ENCODE measurements at places on chromosomes 7 and 10.

GRCh38 chr7:128351296-128352152 is 7.8 kb upstream of the RBM28 start:
- no peaks in the 10 kb centered on the region for H3K36me3 ChIP-seq
- peaks cover 33% of the 10 kb centered on the region for H3K4me1 ChIP-seq
- H3K4me3 ChIP-seq = peak overlapping the region; percentile 61
- H3K27me3 ChIP-seq = peaks cover 50% of the 10 kb centered on the region

- peaks cover 10% of the 10 kb centered on the region for H3K4me1 ChIP-seq
- no peak overlapping the region for H3K4me3 ChIP-seq
- no peaks in the 10 kb centered on the region for H3K36me3 ChIP-seq
- H3K27ac ChIP-seq = peak overlapping the region; percentile 79
- no peaks in the 10 kb centered on the region for H3K27me3 ChIP-seq
These were observed 115.8 kb downstream of the PLXDC2 start for GRCh38 chr10:19931894-19932590.

- H3K36me3 ChIP-seq = no peaks in the 10 kb centered on the region
- no peaks in the 10 kb centered on the region for H3K4me1 ChIP-seq
- no peak for DNase-seq
- no peak overlapping the region for H3K4me3 ChIP-seq
- H3K27me3 ChIP-seq = no peaks in the 10 kb centered on the region
- no peak overlapping the region for H3K27ac ChIP-seq
These were observed 1163.4 kb downstream of the CNTNAP2 start for GRCh38 chr7:147279964-147280374.

DNA sequence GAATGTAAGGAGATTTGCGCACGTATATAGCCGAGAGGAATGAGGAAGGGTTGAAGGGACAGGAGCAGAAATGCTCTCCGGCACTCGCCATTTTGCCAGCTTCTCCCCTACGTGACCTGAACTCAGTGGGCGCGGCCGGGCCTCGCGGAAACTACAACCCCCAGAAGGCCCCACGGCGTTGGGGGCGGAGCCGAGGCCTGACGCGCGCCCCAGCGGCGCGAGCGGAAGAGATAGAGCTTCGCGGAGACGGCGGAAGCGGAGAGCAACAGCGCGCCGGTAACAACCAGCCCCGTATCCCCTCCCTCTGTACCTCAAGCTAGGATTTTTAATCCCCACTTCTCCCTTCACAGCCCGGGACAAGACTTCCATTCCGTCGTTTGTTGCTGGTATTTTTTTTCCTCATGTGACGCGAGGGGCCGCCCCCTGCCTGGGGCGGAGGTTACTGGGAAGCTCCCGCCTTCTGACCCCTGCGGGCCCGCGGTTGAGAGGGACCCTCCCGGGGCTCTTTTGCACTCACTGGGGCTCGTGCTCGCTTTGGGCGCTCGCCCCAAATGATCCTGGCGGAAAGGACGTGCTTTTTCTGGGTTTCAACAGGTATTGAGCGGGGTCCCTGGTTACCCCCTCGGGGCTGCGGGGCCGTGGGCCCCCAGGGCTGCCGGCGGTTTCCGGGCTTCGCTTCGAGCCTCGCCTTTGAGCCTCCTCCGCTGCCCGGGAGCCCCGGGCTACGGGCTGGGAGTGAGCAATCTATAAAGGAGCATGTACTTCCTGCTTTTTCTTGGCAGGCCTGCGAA is at the start of gene R3HCC1L:
R3HCC1L (plus strand) TSS at position 227 of the 791 bp plus-strand sequence. CDS start 73,458 bp downstream, outside the sequence.
- no peaks in the 10 kb centered on the region for H3K36me3 ChIP-seq
- peak within 1 kb of the TSS; percentile 91 for H3K4me3 ChIP-seq
- peak; percentile 41 for DNase-seq
- H3K27ac ChIP-seq = peak within 1 kb of the TSS; percentile 94
- H3K4me1 ChIP-seq = peaks cover 7% of the 10 kb centered on the region

GRCh38 chr10:128686630-128687278 is 560.5 kb upstream of the MKI67 start:
- H3K4me3 ChIP-seq = no peak overlapping the region
- no peak for DNase-seq
- no peaks in the 10 kb centered on the region for H3K36me3 ChIP-seq
- H3K27ac ChIP-seq = no peak overlapping the region

- no peaks in the 10 kb centered on the region for H3K36me3 ChIP-seq
- H3K27me3 ChIP-seq = no peaks in the 10 kb centered on the region
- H3K4me1 ChIP-seq = peaks cover 11% of the 10 kb centered on the region
- no peak overlapping the region for H3K27ac ChIP-seq
- H3K4me3 ChIP-seq = peak overlapping the region; percentile 33
These were observed 93.9 kb upstream of the PDGFA start for GRCh38 chr7:613442-614140.

DNA sequence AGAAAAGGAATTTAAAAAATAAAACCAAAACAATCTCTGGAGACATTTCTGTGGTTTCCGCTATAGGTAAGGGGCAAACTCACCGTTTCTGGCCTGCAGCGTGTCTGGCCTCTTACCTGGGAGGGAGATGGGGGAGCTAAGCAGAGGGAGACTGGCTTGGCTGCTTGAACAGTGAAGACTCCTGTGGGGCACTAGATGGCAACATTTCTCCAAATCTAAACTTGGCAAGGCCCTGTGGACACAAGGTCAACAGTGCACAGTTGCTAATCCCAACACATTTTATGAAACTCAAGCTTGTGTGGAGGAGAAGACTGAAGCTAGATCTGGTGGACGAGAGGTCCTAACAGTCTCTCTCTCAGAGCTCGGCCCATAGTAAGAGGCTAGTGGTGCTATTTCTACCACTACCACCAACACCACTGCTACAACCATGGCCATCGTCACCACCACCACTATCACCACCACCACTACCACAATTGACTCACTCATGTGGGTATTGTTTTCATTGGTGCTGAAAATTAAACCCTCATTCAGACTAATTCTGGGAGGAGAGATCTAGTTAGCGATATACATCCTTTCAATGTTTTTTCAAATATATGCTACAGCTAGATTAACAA is 28.4 kb upstream of the CDHR3 start:
- peaks cover 3% of the 10 kb centered on the region for H3K4me1 ChIP-seq
- no peaks in the 10 kb centered on the region for H3K27me3 ChIP-seq
- H3K36me3 ChIP-seq = no peaks in the 10 kb centered on the region
- no peak overlapping the region for H3K4me3 ChIP-seq
- no peak for DNase-seq

- H3K4me1 ChIP-seq = no peaks in the 10 kb centered on the region
- H3K27me3 ChIP-seq = no peaks in the 10 kb centered on the region
- H3K4me3 ChIP-seq = no peak overlapping the region
- no peaks in the 10 kb centered on the region for H3K36me3 ChIP-seq
- no peak overlapping the region for H3K27ac ChIP-seq
- no peak for DNase-seq
These were observed 11.5 kb upstream of the HHEX start for GRCh38 chr10:92678206-92678605.

DNA sequence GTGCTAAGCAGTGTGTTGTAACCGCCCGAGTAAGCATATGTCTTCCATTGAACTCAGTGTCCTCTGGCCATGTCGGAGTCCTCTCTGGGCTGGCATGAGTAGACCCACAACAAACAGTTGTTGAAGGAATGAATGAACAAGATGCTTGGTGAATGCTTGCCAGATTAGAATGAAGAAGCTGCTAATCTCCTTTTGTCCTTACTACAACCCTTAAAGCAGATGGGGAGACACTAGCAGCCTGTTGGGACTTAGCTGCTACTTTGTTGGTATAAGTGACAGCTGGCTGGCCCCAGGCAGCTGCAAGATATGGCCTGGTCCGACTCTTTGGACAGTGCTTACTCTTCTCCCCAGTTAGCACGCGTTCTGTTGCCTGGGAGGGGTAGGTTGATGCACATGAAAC is 370.1 kb downstream of the RPS24 start:
- no peak overlapping the region for H3K27ac ChIP-seq
- H3K4me3 ChIP-seq = no peak overlapping the region
- DNase-seq = no peak
- H3K27me3 ChIP-seq = no peaks in the 10 kb centered on the region
- peaks cover 15% of the 10 kb centered on the region for H3K4me1 ChIP-seq

GRCh38 chr10:76428551-76429367 is 997.3 kb downstream of the LRMDA start:
- H3K4me3 ChIP-seq = no peak overlapping the region
- peaks cover 17% of the 10 kb centered on the region for H3K4me1 ChIP-seq
- no peaks in the 10 kb centered on the region for H3K27me3 ChIP-seq
- no peak for DNase-seq
- no peaks in the 10 kb centered on the region for H3K36me3 ChIP-seq
- no peak overlapping the region for H3K27ac ChIP-seq

- DNase-seq = no peak
- no peaks in the 10 kb centered on the region for H3K36me3 ChIP-seq
- peak overlapping the region; percentile 71 for H3K27ac ChIP-seq
- no peaks in the 10 kb centered on the region for H3K27me3 ChIP-seq
These were observed 39.3 kb downstream of the CALML3 start for GRCh38 chr10:5563991-5564536.

DNA sequence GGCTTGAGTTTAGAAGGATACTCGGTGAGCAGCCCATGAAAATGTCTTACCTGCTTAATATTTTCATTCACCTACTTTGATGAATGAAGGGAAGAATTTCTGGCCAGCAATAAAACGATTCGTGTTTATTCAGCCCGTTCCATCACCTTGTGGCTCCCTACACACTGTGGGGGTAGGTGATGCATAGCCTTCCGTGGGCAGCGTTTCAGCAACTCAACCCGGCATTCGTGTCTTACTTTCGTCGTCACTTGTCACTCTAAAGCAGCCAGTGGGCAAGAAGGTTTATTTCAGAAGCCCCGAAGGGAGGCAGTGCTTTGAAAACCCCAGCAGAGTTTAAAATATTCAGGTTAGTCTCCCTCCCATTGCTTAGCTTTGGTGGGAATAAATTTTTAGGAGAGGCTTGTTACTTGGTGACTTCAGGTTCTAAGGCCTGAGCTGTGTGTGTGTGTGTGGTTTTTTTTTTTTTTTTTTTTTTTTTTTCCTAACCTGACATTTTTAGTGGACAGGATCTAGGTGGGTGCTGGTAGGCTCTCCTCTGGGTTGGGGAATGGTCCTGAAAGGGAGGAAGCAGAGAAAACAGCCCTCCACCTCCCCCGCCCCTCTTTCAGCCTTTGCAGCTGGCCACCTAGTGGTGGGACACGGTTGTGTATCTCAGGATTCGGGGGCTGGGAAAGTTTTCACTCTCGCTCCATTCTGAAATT is 1.8 kb downstream of the GRK5 start:
- no peaks in the 10 kb centered on the region for H3K36me3 ChIP-seq
- no peak for DNase-seq
- H3K4me3 ChIP-seq = peak overlapping the region; percentile 95
- peak overlapping the region; percentile 88 for H3K27ac ChIP-seq
- no peaks in the 10 kb centered on the region for H3K27me3 ChIP-seq

GRCh38 chr7:99459087-99459486 is 6.9 kb downstream of the ATP5MF start:
- H3K4me3 ChIP-seq = no peak overlapping the region
- H3K27ac ChIP-seq = no peak overlapping the region
- H3K36me3 ChIP-seq = peaks cover 22% of the 10 kb centered on the region
- no peak for DNase-seq

DNA sequence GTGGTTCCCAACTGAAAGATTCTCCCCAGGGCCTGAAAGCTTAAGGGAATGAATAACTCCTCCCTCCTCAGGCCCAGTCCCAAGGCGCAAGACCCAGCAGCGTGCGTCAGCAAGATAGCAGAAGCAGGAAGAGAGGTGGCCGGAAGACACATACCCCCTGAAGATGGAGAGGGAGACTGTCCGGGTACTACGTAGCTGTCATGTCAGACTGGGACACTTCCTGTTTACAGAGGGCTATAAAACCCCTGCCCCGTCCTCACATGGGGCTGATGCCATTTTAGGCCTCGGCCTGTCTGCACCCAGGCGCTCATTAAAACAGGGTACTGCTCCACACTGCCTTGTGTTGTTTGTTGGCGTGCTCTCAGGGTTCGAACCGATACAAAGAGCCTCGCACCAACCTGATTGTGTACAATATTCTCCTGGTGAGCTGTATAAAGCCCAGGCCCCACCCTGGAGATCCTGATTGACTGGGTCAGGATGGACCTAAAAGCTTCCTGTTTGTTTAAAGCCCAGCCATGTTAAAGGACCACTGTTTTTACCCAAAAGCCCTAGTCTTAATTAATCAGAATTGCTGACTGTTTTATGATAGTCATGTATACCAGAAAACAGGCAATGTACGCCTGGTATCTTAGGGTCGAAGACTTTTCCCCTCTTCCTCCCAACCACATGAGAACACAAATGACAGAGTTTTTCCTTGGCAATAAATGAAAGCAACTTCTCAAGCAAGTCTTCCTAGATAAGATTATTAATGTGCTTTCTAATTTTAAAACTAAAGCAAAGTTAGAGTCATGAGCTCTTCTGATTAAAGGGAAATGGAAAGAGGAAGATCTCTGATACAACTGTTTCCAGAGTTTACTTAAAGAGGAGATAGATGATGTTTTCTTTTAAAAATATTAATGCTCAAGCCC is 251.5 kb downstream of the DOCK4 start:
- no peaks in the 10 kb centered on the region for H3K36me3 ChIP-seq
- DNase-seq = no peak
- no peak overlapping the region for H3K4me3 ChIP-seq
- H3K4me1 ChIP-seq = peaks cover 37% of the 10 kb centered on the region
- H3K27ac ChIP-seq = peak overlapping the region; percentile 45

- H3K27me3 ChIP-seq = peaks cover 31% of the 10 kb centered on the region
- H3K36me3 ChIP-seq = no peaks in the 10 kb centered on the region
- H3K27ac ChIP-seq = no peak overlapping the region
- H3K4me1 ChIP-seq = no peaks in the 10 kb centered on the region
These were observed 34.6 kb upstream of the BTRC start for GRCh38 chr10:101319241-101319915.

GRCh38 chr10:131345691-131346090 is 34.2 kb upstream of the TCERG1L start:
- H3K27me3 ChIP-seq = no peaks in the 10 kb centered on the region
- H3K36me3 ChIP-seq = no peaks in the 10 kb centered on the region
- no peak for DNase-seq
- H3K27ac ChIP-seq = no peak overlapping the region
- H3K4me3 ChIP-seq = no peak overlapping the region

DNA sequence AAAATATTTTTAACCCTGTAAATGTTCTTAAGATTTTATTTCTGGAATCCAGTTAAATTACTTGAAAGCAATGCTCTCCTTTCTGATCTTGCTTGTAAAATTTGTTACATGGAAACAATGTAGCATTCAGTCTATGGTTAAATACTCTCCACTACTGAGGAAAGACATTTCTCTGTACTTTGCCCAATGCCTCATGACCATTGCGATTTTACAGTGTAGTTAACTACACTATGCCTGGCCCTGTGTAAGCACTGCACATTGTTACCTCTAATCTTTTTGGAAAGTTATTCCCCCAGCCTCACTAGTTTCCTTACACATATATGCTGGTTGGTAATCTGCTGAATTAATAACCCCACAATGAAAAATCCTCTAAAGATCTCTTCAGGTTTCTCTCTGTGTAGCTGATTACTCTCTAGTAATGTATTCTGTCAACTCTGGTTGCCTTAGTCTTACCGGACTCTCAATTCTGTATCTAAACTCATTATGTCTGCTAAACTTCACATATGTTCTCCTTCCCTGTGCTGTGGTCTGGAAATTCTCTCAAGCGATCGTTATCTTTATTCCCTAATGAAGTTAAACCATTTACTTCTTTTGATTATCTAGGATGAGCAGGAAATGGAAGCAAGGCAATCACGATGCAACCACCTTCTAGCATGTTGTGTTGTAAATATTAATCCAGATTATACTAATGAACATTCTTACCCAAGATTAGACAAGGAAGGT is 58.7 kb upstream of the TMEM106B start:
- DNase-seq = no peak
- H3K27ac ChIP-seq = no peak overlapping the region
- no peaks in the 10 kb centered on the region for H3K36me3 ChIP-seq
- no peak overlapping the region for H3K4me3 ChIP-seq
- no peaks in the 10 kb centered on the region for H3K27me3 ChIP-seq

All from esophagus squamous epithelium (tissue), 5 donors.